RCC 7860 (cell line): ENCODE measurements at places on chromosomes 7 and 10.

- no peak for DNase-seq
Measured at GRCh38 chr10:96188421-96188820, 58.3 kb downstream of the ZNF518A start.

- DNase-seq: no peak
Measured at GRCh38 chr7:155506854-155507337, 39.5 kb downstream of the CNPY1 start.

DNA sequence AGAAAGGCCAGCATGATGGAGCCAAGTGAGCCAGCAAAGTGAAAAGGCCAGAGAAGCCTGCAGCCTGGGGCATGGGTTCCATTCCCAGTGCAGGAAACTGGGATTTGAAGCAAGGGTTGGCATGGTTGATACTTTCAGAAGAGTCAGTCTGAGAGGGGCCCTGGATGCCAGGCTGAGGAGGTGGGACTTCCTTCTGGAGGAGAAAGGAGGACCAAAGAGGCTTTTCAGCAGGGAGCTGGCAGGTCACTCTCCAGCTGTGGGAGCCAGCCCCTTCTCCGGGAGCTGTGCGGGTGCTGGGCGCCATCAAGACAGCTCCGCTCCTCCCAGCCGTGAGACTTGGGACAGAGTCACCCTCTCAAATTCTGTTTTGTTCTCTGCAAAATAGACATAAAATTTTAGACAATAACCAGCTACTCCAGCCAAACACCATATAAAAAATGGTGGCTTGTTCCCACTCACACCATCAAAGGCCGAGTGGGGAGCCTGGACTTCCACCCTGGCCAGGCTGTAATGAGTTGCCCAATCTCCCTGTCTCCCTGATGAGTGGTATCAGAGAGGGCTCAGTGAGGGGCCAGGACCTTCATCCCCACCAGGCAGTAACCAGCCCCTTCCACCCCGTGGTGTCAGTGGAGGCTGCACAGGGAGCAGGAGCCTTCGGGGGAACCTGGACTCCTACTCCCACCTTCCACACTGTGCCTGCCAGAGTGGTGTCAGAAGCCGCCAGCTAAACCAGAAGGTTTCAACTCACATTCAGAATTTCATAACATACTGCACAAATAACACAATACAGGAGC lies 133.6 kb upstream of the RET start:
- no peak for DNase-seq

- peak; percentile 60 for DNase-seq
Measured at GRCh38 chr10:3783682-3784432, 1.2 kb downstream of the KLF6 start.

GRCh38 chr7:147885869-147886268 lies 704.7 kb upstream of the C7orf33 start:
- DNase-seq: no peak

DNA sequence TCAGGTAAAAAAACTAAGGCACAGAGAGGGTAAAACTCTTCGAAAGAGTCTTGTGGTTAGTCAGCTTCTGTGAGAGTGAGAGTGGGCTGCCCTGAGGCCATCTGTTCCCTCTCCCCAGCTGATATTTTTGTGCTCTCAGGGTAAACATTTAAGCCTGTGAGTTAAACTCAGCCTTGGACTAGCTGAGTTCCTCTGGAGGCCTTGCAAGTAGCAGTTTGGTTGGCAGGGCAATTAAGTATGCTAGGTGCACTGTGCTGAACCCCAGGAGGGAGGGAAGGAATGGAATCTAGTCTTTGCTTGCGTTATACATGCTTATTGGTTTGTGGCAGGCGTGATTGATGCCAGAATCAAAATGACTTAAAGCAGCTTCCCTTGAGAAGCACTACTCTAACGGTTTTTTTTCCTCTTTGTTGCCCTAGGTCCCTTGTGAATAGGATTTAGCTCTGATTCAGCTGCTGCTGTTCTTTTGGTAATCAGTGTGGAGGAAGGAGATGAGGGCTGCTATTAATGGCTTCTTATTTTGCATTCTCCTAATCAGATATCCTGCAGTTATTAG lies 140.2 kb downstream of the AUTS2 start:
- DNase-seq: no peak
